ENCODE measurements at places on chromosomes 4 and X. TPM values are rescaled to one million over a fixed set of nuclear protein-coding genes. Genes with fewer than 3 reads are reported as not detected.

DNA sequence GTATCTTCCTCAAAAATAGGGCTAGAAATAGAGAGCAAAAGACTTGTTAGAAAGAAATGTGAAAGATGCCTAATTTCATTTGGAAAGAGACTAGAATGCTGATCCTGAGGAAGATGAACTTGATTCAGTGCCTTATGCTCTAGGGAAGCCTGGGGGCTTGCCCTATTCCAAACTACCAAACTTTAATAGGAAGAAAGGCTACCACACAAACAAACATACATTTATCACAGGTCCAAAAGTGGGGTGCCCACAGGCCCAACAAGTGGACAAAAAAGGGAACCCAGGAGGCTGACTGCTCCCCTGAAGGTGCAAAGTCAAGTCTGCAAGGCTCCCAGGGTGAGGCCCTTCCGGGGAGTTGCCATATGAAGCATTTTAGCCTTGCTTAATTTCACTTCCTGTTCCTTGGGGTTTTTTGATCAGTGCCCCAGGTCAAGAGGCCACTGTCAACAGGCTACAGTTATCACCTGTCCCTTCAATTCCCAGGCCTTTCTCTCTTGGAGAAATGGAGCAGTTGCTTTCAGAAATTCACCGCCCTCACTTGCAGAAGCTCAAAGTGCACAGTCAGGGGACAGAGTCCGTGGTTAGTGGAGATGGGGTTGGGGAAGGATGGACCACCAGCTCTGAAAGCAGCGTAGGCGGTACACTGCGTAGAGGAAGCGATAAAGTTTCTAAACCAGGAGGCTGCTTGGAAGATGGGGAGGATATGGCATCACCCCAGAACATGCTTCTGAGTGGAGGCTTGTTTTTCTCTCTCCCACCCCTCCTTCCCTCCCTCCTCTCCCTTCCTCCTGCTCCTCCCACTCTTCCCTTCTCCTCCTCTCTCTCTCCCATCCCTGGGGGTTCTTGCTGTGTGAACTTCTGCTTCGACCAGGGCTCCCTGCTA is 36.4 kb downstream of the TMEM154 start:
- DNase-seq, result no peak

The CYSLTR1 gene
- 2.8 TPM for total RNA-seq

GRCh38 chrX:53654376-53654775 is 32.1 kb downstream of the HUWE1 start:
- DNase-seq, result no peak

GRCh38 chrX:107686792-107687191 is 58.5 kb downstream of the PRPS1 start:
- DNase-seq, result no peak

DNA sequence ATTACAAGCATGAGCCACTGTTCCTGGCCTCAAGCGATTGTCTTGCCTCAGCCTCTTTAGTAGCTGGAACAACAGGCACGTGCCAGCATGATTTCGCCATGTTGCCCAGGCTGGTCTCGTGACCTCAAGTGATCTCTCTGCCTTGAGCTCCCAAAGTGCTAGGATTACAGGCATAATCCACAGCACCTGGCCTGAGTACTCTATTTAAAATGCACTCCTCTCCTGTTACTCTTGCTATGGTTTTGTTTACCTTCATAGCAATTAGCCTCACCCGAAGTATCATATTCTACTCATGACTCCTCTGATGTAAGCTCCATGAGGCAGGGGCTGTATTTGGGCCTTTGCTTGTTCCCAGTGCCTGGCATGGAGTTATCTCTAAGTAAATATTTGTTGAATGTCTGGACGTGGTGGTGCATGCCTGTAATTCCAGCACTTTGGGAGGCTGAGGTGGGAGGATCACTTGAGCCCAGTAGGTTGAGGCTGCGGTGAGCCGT is 92.5 kb upstream of the SLC34A2 start:
- no peak for DNase-seq

DNA sequence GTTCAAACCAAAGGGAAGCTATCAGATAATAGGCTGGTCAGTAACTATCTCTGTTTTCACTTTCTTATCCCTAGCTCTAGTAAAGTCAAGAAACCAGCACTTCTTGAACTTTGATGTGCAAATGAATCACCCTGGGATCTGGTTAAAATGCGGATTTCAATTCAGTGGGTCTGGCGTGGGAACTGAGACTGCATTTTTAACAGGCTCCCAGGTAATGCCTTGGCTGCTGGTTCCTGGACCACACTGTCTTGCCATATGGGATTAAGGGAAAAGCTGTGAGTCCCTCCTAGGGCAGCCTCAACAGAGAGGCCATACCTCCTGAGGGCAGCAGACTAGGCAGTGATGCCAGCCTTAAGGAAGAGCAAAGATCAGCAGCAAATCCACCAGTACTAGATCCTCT is 1.7 kb downstream of the RNF175 start:
- DNase-seq, result no peak
